Activated CD4-positive, alpha-beta T cell treated with anti-CD3 and anti-CD28 coated beads, Interleukin-2, amount 10 ng/mL, durations not matched to agents 7 days and 5 days (primary cell): ENCODE measurements at places on chromosomes 16 and 17.

DNA sequence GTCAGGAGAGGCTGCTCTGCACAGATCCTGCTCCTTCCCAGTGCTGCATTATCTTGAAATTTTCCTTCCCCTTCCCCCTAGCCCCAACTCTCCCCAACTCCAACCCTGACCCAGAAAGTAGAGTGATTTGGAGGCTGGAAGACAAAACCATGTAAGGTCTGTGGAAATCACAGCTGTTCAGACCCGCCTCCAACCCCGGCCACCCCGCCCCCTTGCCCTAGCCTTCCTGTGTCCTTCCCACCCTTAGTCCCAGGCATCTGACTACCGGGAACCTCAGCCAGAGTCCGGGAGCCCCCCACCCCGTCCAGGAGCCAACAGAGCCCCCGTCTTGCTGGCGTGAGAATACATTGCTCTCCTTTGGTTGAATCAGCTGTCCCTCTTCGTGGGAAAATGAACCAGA lies at the start of gene AOC3:
Gene AOC3 (plus strand): TSS at position 246 of the 400 bp plus-strand sequence. CDS start 145 bp downstream, at position 391.
- no peak for DNase-seq
- H3K36me3 ChIP-seq = no peaks in the 10 kb centered on the region
- H3K4me1 ChIP-seq = peaks cover 3% of the 10 kb centered on the region
- no peak within 1 kb of the TSS for H3K4me3 ChIP-seq
- H3K27ac ChIP-seq = no peak within 1 kb of the TSS

GRCh38 chr16:59683709-59684108 lies 949.6 kb upstream of the GOT2 start:
- H3K27ac ChIP-seq = no peak overlapping the region
- H3K27me3 ChIP-seq = no peaks in the 10 kb centered on the region
- H3K4me3 ChIP-seq = no peak overlapping the region
- DNase-seq = no peak

GRCh38 chr17:36939802-36940312 lies 2.6 kb downstream of the LHX1 start:
- H3K36me3 ChIP-seq = peaks cover 6% of the 10 kb centered on the region
- H3K4me3 ChIP-seq = peak overlapping the region; percentile 45
- DNase-seq = no peak

GRCh38 chr16:12362482-12363458 lies 386.2 kb downstream of the SNX29 start:
- H3K4me3 ChIP-seq = no peak overlapping the region
- H3K27me3 ChIP-seq = no peaks in the 10 kb centered on the region
- peaks cover 7% of the 10 kb centered on the region for H3K36me3 ChIP-seq
- no peak overlapping the region for H3K27ac ChIP-seq

- H3K4me3 ChIP-seq = no peak overlapping the region
- H3K27ac ChIP-seq = no peak overlapping the region
- no peaks in the 10 kb centered on the region for H3K27me3 ChIP-seq
- H3K4me1 ChIP-seq = peaks cover 7% of the 10 kb centered on the region
- DNase-seq = no peak
Measured at GRCh38 chr17:38844261-38844757, 9.2 kb downstream of the RPL23 start.

GRCh38 chr16:80006241-80007215 lies 406.0 kb upstream of the MAF start:
- H3K36me3 ChIP-seq = no peaks in the 10 kb centered on the region
- no peak for DNase-seq
- H3K4me1 ChIP-seq = no peaks in the 10 kb centered on the region
- H3K4me3 ChIP-seq = no peak overlapping the region
- H3K27ac ChIP-seq = no peak overlapping the region
